T-helper 9 cell (primary cell): ENCODE measurements at places on chromosomes 7 and 10.
A peak's percentile ranks its signal among the peaks of the same experiment; 100 is the strongest.

DNA sequence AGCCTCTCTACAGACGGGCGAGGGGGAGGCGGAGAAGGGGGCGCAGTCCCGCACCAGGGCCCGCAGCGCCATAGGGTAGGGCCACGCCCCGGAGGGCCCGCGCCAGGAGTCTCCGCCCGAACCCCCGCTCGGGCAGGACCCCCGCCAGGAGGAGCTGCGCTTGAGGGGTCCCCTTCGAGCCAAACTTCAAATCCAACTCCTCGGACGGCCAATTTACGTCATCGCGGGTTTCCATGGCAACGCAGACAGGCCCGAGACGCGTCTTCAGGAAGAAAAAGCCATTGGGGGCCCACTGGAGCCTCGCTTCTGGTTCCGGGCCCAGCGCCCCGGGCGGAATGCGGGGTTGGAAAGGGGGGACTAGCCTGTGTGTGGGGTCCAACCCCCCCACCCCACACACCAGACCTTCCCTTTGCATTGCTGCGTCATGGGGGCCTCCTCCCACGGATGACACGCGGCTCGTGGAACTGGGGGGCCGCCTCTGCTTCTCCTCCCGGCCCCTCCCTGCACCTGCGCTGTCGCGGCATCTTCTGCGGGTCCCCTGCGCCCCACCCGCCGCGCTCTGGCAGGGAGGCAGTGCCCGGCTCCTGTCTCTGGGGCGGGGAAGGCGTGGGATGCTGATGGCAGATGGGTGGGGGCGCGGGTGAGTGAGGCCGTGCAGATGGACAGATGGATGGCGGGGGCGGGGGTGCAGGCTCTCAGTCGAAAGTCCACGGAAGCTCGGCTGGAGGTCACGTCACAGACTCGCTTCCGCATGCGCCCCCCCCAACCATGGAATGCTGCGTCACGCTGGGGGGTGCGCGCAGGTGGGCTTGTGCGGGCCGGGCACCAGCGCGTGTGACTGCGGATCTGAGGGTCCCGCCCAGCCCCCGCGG, 1.2 kb downstream of the CALY start:
- peak; percentile 91 for DNase-seq

- DNase-seq = no peak
Observed at GRCh38 chr7:84317536-84317935, 122.9 kb upstream of the SEMA3A start.

DNA sequence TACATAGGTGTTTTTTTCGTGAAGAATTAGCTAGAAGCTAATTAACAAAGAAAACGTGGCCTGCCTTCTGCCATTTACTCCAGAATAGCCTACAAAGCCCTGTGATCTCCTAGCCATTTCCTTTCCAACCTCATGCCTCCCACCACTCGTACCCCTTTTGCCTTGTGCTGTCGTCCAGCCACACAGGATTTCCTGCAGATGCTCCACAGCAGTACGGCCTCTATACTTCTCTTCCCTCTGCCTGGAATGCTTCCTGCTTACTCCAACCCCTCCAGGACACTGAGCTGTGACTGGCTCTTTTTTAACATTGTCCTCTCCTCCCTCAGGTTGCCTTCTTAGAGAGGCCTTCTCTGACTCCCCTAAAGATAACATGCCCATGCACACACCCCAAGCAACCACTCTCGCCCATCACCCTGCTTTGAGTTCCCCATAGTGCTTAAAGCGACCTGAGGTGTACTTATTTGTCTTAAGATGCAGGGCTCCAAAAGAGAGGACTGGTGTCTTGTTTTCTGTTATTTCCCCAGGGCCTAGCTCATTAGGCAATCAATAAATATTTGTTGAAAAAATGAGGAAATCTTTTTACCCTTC, 32.7 kb downstream of the STK17A start:
- DNase-seq = no peak

GRCh38 chr7:26657206-26657641, 207.2 kb downstream of the SKAP2 start:
- no peak for DNase-seq
